Sigmoid colon (tissue), 7 donors: ENCODE measurements at places on chromosomes 13 and 19. TPM values are rescaled to one million over a fixed set of nuclear protein-coding genes. Genes with fewer than 3 reads are reported as not detected.

GRCh38 chr13:34320084-34320483 is 502.1 kb downstream of the RFC3 start:
- H3K27me3 ChIP-seq, result no peaks in the 10 kb centered on the region
- H3K4me3 ChIP-seq, result no peak overlapping the region
- no peak overlapping the region for H3K27ac ChIP-seq
- no peaks in the 10 kb centered on the region for H3K36me3 ChIP-seq
- H3K4me1 ChIP-seq, result no peaks in the 10 kb centered on the region

DNA sequence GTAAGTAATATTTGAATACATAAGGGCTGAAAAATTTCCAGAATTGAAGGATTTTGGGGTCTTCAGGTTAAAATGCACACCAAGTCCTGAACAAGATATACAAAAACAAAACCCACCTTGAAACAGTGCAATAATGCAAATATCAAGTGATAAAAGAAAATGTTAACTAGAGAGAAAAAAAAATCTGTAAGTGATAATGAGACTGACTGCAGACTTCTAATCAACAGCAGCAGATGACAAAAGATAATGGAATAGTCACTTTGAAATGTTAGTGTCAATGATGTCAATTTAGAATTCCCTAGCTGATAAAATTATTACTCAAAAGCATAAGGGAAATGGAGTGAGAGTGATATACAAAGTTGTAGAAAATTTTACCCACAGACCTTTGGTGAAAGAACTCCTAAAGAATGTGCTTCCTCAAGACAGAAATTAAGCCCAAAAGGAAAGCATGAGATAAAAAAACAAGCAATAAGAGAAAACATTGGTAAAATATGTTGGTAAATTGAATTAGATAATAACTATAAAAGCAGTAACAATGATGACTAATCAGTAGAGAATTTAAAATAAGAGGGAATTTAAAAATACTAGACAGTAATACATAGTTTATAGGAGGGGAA is 12.4 kb upstream of the DGKH start:
- no peaks in the 10 kb centered on the region for H3K36me3 ChIP-seq
- no peak overlapping the region for H3K4me3 ChIP-seq
- H3K27ac ChIP-seq, result no peak overlapping the region
- H3K27me3 ChIP-seq, result no peaks in the 10 kb centered on the region
- no peak for DNase-seq

GRCh38 chr13:27053210-27053884 is 118.3 kb downstream of the USP12 start:
- no peaks in the 10 kb centered on the region for H3K4me1 ChIP-seq
- no peak overlapping the region for H3K27ac ChIP-seq
- H3K27me3 ChIP-seq, result no peaks in the 10 kb centered on the region
- no peak overlapping the region for H3K4me3 ChIP-seq

- H3K36me3 ChIP-seq, result no peaks in the 10 kb centered on the region
- H3K27me3 ChIP-seq, result no peaks in the 10 kb centered on the region
- peak overlapping the region; percentile 81 for H3K4me3 ChIP-seq
- H3K4me1 ChIP-seq, result no peaks in the 10 kb centered on the region
- peak overlapping the region; percentile 72 for H3K27ac ChIP-seq
Observed at GRCh38 chr13:37868691-37869505, 674 bp downstream of the TRPC4 start.

- H3K4me1 ChIP-seq, result no peaks in the 10 kb centered on the region
- H3K27ac ChIP-seq, result no peak overlapping the region
- DNase-seq, result no peak
- H3K36me3 ChIP-seq, result no peaks in the 10 kb centered on the region
Observed at GRCh38 chr13:89628567-89628966, 1718.9 kb upstream of the MIR17HG start.

DNA sequence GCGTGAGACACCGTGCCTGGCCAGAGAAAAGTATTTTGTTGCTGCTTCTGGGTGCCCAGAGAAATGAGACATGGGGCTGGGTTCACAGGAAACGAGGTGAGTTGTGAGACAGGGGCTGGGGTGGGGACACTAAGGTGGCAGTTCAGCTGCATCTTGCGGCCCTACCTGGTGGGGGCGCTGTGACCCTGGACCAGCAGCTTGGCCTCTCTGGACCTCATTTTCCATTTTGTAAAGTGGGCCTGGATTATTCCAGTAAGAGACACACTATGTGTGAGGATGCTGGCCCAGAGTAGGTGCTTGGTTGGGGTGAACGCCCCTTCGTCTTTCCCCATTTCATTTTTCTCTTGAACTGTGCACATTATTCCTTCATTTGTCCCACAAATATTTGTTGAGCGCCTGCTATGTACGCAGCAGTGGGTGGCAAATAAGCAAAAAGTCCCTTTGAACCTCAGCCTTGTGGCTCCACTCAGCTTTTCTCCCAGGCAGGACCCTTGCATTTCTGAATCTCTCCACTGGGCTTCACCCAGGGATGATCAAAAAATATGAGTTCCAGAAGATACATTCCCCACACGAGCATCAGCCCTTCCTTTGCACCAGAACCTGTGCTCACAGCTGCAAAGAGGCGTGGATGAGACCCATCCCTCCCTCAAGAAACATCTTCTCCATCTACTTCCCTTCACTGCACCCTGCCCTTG is 26.6 kb upstream of the OR10H1 start:
- no peaks in the 10 kb centered on the region for H3K27me3 ChIP-seq
- no peak overlapping the region for H3K4me3 ChIP-seq
- H3K4me1 ChIP-seq, result no peaks in the 10 kb centered on the region
- no peaks in the 10 kb centered on the region for H3K36me3 ChIP-seq

DNA sequence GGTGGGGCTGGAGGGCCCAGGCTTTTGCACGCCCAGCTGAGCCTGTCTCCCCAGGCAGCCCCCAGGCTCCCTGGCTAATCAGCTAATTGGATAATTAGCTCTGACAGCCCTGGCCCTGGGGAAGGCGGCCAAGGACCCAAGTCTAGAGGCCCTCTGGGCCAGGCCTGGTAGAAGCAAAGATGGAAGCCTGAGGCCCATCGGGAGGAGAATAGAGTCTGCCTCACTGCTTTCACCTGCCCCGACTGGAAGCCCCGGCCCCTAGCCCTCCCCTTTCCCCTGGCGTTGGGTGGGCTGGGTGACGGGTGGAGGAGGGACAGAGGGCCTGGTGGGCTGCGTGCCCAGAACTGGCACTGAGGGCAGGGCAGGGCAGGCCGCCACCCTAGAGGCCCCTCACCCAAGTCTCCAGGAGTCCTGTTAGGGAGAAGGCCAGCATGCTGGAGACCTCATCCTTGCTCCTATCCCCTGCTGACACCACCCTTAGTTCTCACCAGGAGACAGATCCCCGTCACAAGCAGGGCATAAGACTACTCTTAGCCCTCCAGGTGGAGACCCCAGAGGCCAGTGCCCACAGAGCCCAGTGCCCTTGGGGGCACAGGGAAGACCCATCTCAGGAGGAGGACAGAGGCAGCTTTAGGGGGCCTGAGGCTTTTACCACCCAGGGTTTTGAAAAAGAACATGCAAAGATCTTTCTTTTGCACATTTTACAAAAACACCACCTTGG is 12.0 kb downstream of the LYL1 start:
- no peak overlapping the region for H3K4me3 ChIP-seq
- H3K4me1 ChIP-seq, result peaks cover 74% of the 10 kb centered on the region
- DNase-seq, result no peak
- no peaks in the 10 kb centered on the region for H3K36me3 ChIP-seq
- no peaks in the 10 kb centered on the region for H3K27me3 ChIP-seq
- peak overlapping the region; percentile 95 for H3K27ac ChIP-seq

GRCh38 chr13:99315186-99315585 is 8.0 kb upstream of the GPR183 start:
- no peak overlapping the region for H3K27ac ChIP-seq
- peaks cover 3% of the 10 kb centered on the region for H3K4me1 ChIP-seq
- no peaks in the 10 kb centered on the region for H3K27me3 ChIP-seq
- H3K4me3 ChIP-seq, result no peak overlapping the region
- no peaks in the 10 kb centered on the region for H3K36me3 ChIP-seq

DNA sequence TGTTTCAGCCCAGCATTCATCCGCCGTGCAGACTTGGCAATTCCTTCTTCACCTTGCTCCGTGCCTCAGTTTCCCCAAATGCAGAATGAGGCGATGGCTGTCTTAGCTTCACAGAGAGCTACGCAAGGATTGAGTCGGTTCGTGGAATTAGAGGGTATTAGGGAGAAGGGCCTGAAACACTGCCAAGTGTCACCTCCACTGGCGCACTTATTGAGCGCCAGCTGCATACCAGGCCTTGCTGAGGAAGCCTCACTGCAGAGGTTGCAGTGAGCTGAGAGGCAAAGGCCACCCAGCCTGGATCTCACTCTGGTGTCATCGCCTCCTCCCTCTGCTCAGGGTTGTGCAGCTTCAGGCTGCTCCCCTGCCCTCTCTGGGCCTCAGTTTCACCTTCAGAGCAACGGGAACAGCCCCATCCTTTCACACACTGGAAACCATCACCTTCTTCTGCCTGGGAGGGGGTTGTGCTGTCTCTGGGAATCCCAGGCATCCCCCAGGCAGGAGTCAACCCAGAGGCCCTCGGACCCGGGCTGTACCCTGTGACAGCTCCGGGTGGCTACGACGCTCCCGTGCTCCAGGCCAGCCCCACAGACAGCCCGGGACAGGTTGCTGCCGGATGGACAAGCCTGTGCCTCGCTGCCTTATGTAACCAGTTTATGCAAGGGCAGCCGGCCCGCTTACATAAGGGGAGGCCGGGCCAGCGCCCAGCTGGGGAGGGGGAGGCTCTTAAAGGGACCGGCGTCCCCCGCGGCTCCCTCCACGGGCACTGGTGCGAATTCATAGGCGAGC is 31.9 kb downstream of the NFIC start:
- no peaks in the 10 kb centered on the region for H3K36me3 ChIP-seq
- H3K4me3 ChIP-seq, result peak overlapping the region; percentile 18
- DNase-seq, result peak; percentile 97
- H3K27ac ChIP-seq, result peak overlapping the region; percentile 99
- H3K4me1 ChIP-seq, result peaks cover 82% of the 10 kb centered on the region

DNA sequence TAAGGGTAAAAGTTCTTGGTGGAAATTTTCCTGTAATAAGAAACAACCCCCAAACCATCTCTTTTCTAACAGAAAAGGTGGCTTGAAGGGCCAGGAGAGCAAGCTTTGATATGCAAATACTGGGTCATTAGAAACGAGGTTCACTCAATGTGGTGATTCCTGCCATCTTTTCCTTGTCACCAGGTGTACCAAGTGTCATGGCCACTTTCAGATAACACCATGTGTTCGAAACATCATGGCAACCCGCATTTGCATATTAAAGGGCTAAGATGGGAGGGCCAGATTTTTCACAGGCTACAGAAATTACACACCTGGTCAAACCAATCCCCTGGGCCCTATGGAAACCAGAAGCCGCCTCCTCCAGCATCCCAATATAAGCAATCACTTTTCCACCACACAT is 15.3 kb downstream of the LGALS16 start:
- DNase-seq, result no peak
- no peaks in the 10 kb centered on the region for H3K4me1 ChIP-seq
- no peak overlapping the region for H3K4me3 ChIP-seq
- H3K27me3 ChIP-seq, result peaks cover 14% of the 10 kb centered on the region

DNA sequence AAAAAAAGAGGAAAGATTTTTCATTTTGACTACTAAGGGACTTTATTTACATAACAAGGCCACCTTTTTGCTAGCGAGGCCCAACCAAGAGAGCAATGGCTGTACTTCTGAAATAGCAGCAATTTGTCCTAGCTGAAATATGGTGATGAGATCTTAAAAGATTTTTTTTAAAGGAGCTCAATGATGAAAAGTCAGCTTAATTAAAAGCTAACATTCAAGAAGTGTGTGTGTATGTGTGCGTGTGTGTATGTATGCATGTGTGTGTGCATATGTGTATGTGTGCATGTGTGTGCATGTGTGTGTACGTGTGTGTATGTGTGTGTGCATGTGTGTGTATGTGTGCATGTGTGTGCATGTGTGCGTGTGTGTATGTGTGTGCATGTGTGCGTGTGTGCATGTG is 24.6 kb upstream of the TM9SF2 start:
- no peaks in the 10 kb centered on the region for H3K27me3 ChIP-seq
- no peaks in the 10 kb centered on the region for H3K4me1 ChIP-seq
- H3K36me3 ChIP-seq, result no peaks in the 10 kb centered on the region
- no peak for DNase-seq

DNA sequence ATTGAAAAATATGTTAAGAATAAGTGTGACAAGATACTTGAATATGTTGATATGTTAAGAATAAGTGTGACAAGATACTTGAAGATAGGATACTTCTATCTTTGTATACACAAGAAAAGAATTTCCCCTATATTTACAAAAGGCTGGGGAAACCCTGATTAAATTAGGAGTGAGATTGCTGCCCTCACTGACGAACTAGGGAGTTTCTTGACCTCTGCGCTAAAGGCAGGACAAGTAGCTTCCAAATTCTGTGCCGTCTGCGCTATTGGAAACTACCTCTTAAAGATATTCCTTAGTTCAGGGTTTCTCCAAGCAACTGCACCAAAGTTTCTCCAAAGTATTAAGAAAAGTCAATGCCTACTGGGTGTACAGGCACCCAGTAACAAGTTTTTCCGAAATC is 730 bp downstream of the ZNF260 start:
- H3K4me3 ChIP-seq, result peak overlapping the region; percentile 59
- H3K4me1 ChIP-seq, result peaks cover 21% of the 10 kb centered on the region
- peak overlapping the region; percentile 91 for H3K27ac ChIP-seq
- peaks cover 29% of the 10 kb centered on the region for H3K36me3 ChIP-seq

Gene LGALS14
- total RNA-seq, result not detected

Gene RPL21
- total RNA-seq, result 2,145 TPM
